Activated CD8-positive, alpha-beta T cell treated with anti-CD3 and anti-CD28 coated beads, Interleukin-2, amount 10 ng/mL, durations not matched to agents 7 days and 5 days (primary cell): ENCODE measurements at places on chromosomes 6 and 20.

GRCh38 chr6:92132457-92132856, 1286.9 kb downstream of the EPHA7 start:
- no peak for DNase-seq
- no peak overlapping the region for H3K27ac ChIP-seq
- H3K27me3 ChIP-seq: no peaks in the 10 kb centered on the region
- H3K4me1 ChIP-seq: no peaks in the 10 kb centered on the region
- no peak overlapping the region for H3K4me3 ChIP-seq

DNA sequence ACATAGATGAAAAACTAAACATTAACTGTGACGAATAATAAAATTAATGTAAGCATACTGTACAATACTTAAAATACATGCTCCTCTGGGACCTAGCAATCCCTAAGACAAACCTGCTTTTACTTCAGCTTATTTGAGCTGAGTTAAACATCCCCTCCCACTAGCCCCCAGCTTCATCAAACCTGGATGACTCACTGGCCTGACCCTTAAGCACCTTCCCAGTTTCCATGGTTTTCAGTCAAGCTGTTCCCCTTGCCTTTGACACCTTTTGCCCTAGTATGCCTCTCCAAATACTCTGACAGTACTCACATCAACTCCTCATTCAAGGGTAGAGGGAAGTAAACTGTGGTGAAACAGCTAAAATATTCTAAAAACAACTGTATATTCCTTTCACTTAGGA, 4.2 kb downstream of the ELOVL4 start:
- no peaks in the 10 kb centered on the region for H3K36me3 ChIP-seq
- H3K4me3 ChIP-seq: no peak overlapping the region
- H3K27ac ChIP-seq: no peak overlapping the region
- H3K4me1 ChIP-seq: peaks cover 15% of the 10 kb centered on the region
- DNase-seq: no peak
- peaks cover 26% of the 10 kb centered on the region for H3K27me3 ChIP-seq

DNA sequence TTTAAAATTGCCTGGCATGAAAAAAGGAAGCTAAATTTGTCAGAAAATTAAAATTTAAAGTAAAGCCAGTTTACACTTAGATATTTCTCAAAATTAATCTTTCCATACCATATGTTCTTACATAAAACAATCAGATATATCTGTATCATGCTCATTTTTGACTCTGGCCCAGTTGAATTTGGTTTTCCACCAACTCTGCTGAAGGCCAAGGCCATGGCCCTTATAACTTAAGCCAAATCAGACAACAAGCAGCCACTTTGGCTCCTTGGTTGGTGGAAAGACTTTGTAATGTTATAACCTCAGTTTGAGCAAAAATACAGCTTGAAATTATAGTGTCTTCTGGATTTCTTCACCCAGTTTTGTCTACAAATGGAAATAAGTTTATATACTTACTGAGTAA, 97.3 kb downstream of the CENPW start:
- no peak overlapping the region for H3K4me3 ChIP-seq
- H3K4me1 ChIP-seq: no peaks in the 10 kb centered on the region
- no peaks in the 10 kb centered on the region for H3K27me3 ChIP-seq
- no peak overlapping the region for H3K27ac ChIP-seq

- H3K4me3 ChIP-seq: no peak overlapping the region
- H3K4me1 ChIP-seq: no peaks in the 10 kb centered on the region
- no peak for DNase-seq
- no peaks in the 10 kb centered on the region for H3K36me3 ChIP-seq
- no peaks in the 10 kb centered on the region for H3K27me3 ChIP-seq
These were observed 482.3 kb upstream of the MANEA start for GRCh38 chr6:95094751-95095663.

DNA sequence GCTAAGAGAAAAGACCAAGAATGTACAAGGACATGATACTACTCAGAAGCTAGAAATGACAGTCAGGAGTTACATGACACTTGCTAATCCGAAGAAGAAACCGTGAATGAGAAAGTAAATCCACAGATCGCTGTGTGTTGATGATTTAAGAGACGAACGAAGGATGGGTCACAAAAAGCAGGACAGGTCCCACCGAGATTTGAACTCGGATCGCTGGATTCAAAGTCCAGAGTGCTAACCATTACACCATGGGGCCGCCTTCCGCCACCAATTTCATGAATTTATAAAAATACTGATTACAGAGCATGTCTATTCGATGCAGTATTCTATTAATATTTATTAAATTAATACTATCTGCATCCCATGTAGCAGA, 54.0 kb upstream of the BTN3A2 start:
- no peaks in the 10 kb centered on the region for H3K27me3 ChIP-seq
- H3K27ac ChIP-seq: no peak overlapping the region
- H3K36me3 ChIP-seq: peaks cover 4% of the 10 kb centered on the region
- DNase-seq: peak; percentile 55
- H3K4me1 ChIP-seq: peaks cover 56% of the 10 kb centered on the region
- peak overlapping the region; percentile 2 for H3K4me3 ChIP-seq

DNA sequence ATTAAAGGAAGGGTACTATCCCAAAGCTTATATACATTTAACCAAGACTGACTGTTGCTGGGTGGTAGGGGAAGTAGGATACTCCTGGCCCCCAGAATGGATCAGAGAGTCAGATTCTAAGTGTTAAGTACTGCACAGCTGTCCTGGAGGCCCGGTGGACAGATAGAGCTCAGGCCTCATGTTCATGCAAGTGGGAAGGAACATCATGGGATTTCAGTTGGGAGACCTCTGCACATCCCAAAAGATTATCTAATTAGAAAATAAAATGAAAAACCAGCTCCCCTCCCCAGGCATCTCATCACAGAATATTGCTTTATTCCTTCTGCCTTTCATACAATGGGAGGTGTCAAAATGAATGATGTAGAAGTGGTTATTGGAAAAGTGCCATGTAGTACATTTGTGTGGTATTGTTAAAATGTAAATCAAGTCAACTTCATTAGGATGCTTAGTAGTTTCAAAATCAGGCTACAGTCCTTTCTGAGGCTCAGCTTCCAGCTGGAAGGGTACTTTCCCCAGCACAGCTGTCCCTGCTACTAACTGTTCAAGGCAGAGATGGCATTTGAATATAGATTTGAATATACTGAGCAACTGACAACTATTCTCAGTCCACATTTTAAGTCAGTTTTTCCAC, 82.9 kb downstream of the SLC35B3 start:
- no peak overlapping the region for H3K4me3 ChIP-seq
- H3K27me3 ChIP-seq: peaks cover 2% of the 10 kb centered on the region
- no peak for DNase-seq
- H3K27ac ChIP-seq: no peak overlapping the region
- H3K4me1 ChIP-seq: no peaks in the 10 kb centered on the region

DNA sequence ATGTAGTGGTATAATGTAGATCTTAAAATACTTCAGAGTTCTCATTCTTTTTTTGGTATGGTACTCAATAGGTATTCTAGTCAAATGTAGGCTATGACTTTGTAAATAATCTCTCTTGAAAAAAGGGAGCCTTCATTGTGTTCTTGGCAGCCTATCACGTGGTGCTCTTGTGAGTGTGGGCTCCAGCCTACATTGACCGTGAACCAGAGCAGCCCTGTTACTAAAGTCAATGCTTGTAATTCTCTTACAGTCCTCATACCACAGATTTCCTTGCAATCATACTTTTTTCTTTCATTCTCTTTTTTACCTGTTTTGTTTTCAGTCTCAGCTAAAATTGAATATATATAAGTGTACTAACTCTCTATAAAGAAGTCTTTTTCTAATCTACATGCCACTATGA, 31.1 kb downstream of the ARID1B start:
- H3K36me3 ChIP-seq: peaks cover 18% of the 10 kb centered on the region
- no peak overlapping the region for H3K27ac ChIP-seq
- peaks cover 52% of the 10 kb centered on the region for H3K4me1 ChIP-seq
- H3K4me3 ChIP-seq: no peak overlapping the region
- no peak for DNase-seq

- no peaks in the 10 kb centered on the region for H3K27me3 ChIP-seq
- H3K27ac ChIP-seq: peak overlapping the region; percentile 99
- peaks cover 24% of the 10 kb centered on the region for H3K4me1 ChIP-seq
- peak overlapping the region; percentile 95 for H3K4me3 ChIP-seq
- H3K36me3 ChIP-seq: peaks cover 4% of the 10 kb centered on the region
These were observed 542 bp upstream of the AFG1L start for GRCh38 chr6:108294297-108294726.

DNA sequence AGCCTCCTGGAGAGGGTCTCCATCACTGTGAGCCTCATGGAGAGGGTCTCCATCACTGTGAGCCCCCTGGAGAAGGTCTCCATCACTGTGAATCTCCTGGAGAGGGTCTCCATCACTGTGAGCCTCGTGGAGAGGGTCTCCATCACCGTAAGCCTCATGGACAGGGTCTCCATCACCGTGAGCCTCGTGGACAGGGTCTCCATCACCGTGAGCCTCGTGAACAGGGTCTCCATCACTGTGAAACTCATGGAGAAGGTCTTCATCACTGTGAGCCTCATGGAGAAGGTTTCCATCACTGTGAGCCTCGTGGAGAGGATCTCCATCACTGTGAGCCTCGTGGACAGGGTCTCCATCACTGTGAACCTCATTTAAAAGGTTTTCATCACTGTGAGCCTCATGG, 140.0 kb downstream of the ERMARD start:
- no peak for DNase-seq
- no peak overlapping the region for H3K4me3 ChIP-seq
- peaks cover 4% of the 10 kb centered on the region for H3K27me3 ChIP-seq
- no peaks in the 10 kb centered on the region for H3K4me1 ChIP-seq

GRCh38 chr20:12535316-12535715, 473.5 kb upstream of the SPTLC3 start:
- H3K4me1 ChIP-seq: no peaks in the 10 kb centered on the region
- H3K27me3 ChIP-seq: no peaks in the 10 kb centered on the region
- no peaks in the 10 kb centered on the region for H3K36me3 ChIP-seq
- no peak for DNase-seq
- H3K27ac ChIP-seq: no peak overlapping the region

GRCh38 chr6:112251171-112251875, 3.0 kb downstream of the LAMA4 start:
- H3K27ac ChIP-seq: no peak overlapping the region
- H3K4me3 ChIP-seq: no peak overlapping the region
- H3K36me3 ChIP-seq: no peaks in the 10 kb centered on the region
- DNase-seq: peak; percentile 5
